Stimulated activated CD8-positive, alpha-beta memory T cell treated with anti-CD3 and anti-CD28 coated beads, Interleukin-4, amount 100 ng/mL, for 4 hours (primary cell): ENCODE measurements at places on chromosomes 1 and 21.

DNA sequence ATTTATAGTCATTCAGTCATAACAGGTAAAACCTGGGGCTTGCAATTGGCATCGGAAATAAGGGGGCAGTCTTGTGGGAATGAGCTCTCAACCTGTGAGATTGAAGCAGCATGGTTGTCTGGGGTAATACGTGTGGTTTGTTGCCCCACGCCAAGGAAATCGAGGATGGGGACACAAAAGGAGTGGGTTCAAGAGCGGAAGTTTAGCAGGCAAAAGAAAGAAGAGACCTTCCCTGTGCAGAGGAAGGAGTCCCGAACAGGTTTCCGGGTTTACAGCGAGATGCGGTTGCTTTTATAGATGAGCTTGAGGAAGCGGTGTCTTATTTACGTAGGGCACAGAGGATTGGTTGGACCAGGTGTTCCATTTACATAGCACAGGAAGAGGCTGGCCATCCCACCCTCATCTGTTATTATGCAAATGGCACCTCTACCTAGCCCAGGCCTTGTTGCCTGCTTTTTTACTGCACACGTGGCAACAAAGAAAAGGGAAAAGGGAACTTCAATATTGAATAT is 37.3 kb downstream of the IFNAR1 start:
- DNase-seq, result no peak

DNA sequence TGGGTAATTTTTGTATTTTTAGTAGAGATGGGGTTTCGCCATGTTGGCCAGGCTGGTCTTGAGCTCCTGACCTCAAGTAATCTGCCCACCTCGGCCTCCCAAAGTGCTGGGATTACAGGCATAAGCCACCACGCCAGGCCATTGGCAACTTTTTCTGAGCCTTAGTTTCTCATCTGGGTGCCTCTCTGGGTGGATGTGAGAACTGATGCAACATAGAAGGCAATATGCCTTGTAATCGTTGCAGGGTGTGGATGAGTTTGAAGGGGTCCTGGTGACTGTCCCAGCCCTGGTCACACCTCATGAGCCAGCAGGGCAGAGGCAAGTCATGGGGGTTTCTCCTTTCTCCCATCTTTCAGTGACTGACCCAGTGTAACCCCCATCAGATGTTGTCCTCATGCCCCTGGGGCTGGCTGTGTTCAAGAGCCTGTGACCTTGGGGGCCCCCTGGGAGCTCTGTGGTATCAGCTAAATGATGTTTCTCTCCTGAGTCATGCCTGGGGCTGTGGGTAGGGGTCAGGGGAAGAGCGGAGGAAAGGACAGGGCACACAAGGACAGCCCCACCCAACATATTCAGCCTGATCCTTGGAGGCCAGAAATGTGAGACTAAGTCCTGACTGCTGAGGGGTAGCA is 3.6 kb downstream of the COL9A2 start:
- DNase-seq, result no peak

DNA sequence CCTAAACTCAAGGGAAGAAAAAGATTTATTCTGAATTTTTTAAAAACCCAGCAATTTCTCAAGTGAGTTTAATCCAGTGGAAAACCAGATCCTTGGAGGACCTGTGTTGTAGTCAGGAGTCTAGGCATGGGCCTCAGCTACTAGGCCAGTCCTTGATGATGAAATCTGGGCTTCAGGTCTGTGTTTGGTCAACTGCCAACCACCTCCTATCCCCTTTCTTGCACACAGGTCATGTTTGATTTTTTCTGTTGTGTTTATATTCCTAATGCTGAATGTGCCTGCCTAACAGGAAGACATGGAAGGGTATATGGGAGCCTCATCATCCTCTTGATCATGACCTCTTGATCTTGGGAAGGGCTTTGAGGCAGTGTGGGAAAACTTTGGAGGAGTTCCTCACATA is 38.2 kb upstream of the SLC19A2 start:
- no peak for DNase-seq

GRCh38 chr1:112251766-112252506 is 144.1 kb upstream of the CTTNBP2NL start:
- DNase-seq, result no peak

GRCh38 chr1:41503538-41504113 is 19.1 kb upstream of the EDN2 start:
- DNase-seq, result no peak

DNA sequence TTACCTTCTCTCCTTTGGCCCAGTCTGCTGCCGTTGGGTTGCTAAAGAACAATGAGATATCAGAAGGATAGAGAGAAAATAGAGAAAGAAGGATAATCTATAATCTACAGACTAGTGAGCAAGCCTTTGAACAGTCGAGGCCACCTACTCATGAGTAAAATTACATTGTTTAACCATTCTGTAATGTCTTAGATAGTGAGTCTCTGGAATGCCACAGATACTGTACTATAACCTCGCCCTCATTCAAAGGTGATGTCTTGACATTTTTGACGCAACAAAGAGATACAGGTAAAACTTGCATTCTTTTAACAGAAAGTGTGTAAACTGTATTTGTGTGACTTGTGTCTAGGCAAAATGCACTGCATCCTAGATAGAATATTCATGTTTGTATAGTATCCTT is 77.9 kb downstream of the LAMC1 start:
- DNase-seq, result no peak

DNA sequence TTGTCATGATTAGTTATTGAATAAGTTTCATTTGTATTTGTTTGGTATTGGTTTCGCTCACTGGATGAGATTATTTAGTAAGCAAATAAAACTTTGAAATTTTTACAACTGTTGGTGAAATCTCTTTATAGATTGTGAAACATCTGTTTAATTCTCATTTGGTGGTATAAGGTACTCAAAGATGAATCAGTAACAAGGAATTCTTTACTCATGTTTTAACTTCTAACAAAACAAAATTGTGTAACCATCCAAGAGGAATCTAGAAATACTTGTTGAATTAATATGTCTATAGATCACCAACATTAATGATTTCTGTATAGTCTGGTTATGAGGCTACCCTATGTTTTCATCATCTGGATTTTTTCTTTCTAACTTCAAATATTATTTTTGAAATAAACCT is 62.8 kb upstream of the USP25 start:
- no peak for DNase-seq

DNA sequence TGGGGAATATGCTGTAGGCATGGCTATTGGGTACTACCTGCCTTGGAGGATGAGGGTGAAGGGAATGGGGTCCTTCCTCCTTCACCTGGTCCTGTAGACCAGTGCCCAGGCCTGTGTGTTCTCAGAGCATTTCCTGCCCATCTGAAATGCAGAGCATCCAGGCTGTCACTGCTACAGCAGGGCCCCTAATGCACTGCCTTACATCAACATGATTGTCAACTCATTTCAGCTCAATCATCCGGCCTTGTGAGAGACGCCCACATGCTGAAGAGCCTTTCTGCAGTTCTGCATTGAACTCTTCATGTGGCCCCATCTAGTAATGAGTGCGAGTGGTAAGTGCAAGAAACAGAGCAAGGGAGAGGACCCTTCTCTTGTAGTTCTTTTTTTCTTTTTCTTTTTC is 39.8 kb upstream of the SRP9 start:
- DNase-seq, result no peak

GRCh38 chr1:99849413-99849743 is 783 bp upstream of the AGL start:
- no peak for DNase-seq

DNA sequence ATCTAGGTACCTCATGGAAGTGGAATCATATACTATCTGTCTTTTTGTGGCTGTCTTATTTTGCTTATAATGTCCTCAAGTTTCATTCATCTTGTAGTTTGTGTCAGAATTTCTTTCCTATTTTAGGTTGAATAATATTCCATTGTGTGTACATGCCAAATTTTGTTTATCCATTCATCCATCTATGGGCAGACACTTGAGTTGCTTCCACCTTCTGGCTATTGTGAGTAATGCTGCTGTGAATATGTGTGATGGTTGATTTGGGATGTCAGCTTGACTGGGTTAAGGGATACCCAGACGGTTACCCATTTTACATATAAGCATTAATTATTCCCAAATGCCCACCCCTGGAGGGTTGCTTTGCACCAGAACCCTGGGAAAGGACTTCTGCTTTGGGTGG is 477.5 kb downstream of the PTPRU start:
- DNase-seq, result no peak

DNA sequence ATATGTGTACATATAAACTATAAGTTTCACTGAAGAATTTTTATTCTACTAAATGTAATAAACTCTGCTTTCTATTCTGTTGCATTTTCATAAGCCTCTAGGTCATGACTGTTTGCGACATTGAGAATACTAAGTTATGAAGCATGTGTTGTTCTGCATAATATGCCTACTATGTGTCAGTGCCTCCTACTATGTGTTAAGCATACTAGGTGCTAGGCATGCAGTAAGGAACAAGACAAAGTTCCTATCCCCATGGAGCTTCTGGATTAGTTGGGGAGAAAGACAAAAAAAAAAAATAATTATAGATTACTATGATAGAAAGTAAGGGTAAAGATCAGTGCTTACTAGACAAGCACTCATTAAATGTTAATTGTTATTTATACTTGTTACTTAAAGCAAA is 1.3 kb downstream of the SDCCAG8 start:
- DNase-seq, result no peak

DNA sequence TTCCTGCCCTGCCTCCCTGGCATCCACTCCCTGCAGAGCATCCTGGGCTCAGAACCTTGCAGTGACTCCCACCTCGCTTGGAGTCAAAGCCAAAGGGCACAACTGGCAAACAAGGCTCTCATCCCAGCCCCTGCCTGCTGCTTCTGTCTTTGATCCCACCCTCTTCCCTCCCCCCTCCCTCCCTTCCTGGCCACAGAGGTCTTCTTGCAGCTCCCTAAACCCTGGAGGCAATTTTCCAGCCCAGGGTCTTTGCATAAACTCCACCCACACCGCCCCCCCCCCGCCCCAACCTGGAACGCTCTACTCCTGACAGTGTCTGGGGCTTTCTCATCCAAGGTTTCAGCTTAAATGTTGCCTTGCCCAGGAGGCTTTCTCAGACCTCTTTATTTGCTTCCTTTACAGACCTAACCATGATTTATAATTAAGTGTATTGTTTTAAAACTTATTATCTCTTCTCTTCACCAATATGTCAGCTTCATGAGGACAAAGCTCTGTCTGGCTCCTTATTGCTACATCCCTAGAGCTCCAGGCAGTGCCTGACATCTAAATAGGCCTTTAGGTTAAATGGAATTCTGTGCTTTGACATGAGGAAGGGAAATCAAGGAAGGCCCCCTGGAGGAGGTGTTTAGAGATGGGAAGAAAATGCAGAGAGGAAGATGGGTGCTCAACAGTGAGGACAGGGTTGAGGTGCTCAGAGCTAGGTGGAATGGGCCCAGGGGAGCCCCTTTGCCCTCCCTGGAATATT is 37.7 kb upstream of the PADI1 start:
- no peak for DNase-seq

- no peak for DNase-seq
These were observed 3.5 kb upstream of the PADI1 start for GRCh38 chr1:17201201-17202021.

- no peak for DNase-seq
These were observed 79.0 kb downstream of the RASAL2 start for GRCh38 chr1:178172939-178173338.

- no peak for DNase-seq
These were observed 102.3 kb downstream of the LACTBL1 start for GRCh38 chr1:22870201-22870871.

GRCh38 chr1:32411261-32411660 is 17.0 kb upstream of the BSDC1 start:
- no peak for DNase-seq

DNA sequence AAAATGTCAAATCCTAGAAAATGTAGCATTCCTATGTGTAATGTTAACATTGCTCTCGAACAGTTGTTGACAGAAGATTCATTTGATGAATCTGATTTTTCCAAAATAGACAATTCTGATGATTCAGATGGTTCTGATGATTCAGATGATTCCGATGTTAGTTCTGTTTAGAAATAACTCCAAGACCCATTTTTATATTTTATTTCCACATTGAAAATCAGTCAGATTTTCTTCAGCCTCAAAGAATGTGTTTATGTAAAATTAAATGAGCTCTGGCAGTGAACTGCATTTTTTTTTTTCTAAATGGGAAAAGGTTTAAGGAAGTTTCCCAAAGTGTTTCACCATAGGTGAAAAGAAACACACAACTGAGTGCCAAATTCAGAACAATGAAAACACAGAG is 136.5 kb downstream of the TSEN15 start:
- DNase-seq, result no peak

- no peak for DNase-seq
These were observed 6.2 kb downstream of the MAP1LC3C start for GRCh38 chr1:241992734-241993133.
